ENCODE measurements at places on chromosomes 6 and 20.
A peak's percentile ranks its signal among the peaks of the same experiment; 100 is the strongest.

DNA sequence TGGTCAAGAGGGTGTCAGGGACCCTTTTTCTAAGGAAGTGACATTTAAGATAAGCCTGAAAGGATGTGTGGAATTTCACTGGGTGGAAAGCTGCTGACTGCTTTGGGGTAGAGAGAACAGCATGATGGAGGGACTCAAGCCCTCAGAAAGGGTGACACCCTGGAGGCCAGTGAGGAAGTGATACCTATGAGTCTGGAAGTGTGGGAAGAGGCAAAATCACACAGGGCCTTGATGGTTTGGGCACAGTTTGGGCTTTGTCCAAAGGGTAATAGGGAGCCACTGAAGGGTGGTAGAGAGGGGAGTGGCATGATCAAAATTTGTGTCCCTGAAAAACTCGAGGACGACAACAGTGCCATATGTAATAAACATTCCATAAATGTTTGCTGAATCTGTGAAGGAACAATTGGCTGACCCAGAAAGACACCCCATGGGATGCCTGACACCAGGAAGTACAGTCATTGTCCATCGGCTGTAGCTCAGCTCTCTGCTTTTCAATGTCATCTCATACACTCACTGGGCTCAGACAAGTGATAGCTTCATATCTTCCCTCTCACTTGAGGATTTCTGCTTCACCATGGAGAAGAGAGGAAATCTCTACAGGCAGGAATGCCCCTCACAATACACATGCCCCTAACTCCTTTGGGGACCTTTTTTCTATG, 21.3 kb downstream of the CASS4 start:
- DNase-seq = no peak

DNA sequence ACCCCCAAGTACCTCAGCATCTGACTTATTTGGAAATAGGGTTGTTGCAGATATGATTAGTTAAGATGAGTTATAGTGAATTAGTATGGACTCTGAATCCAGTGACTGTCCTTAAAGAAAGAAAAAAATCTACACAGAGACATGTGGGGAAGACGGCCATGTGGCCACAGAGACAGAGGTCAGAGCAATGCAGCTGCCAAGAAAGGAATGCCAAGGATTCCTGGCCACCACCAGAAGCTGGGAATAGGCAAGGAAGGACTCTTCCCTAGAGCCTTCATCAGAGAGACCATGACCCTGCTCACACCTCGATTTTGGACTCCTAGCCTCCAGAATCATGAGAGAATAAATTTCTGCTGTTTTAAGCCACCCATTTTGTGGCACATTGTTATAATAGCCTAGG, 81.8 kb downstream of the FYN start:
- DNase-seq = no peak

DNA sequence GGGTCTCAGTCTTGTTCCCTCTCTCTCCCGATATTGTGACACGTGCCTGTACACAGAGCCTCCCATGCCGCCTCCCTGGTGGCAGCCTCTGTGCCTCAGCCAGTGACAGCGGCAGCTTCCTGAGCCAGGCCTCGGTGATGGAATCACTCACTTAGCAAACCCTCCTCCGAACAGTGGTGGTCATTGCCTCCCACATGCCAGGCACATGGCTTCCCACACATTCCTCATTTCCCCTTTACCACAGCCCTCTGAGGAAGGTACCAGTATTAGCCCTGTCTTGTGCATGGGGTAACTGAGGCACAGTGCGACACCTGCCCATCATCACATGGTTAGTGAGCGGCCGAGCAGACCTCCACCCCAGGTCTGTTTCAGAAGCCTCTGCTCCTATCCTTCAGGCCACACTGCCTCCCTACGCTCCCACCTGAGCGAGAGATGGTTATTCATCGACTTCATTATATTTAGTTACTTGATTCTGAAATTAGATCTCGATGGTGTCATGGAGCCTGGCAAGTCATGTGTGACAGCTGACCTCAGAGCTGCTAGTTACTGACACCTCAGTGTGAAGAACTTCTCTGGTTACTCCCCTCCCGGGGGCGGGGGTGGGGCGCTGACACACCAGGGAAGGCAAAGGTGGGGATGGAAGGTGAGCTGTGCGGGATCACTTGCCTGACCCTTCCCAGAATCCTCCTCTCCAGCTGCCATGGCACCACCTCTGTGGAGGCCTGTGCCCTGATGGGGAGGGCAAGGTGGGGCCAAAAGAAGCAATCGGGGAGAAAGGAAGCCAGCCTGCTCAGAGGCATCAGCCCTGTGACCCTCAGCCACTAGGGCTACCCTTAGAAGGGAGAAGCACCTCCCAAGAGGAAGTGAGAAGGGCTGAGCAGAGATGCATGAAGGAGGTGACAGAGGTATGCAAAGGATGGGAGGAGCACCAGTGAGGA, 17.9 kb downstream of the MDGA1 start:
- DNase-seq = no peak

DNA sequence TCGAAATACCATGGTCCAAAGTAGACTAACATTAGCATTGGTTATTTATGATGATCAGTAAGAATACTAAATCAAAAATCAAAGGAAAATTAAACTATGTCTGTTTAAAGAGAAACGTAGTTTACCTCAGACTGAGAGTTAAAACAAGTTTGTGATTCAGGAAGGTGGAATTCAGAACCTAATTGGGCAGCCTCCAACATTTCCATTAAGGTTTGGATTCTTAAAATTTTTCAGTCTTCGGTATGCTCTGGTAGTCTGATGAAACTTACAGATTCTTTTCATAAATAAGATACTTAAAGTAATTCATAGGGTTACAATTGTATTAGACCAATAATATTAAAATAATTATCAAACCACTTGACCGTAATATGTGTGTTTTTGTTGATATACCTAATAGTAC, 18.6 kb downstream of the HFE start:
- DNase-seq = no peak

- DNase-seq = no peak
These were observed 592.3 kb downstream of the PKHD1 start for GRCh38 chr6:51495096-51495495.

DNA sequence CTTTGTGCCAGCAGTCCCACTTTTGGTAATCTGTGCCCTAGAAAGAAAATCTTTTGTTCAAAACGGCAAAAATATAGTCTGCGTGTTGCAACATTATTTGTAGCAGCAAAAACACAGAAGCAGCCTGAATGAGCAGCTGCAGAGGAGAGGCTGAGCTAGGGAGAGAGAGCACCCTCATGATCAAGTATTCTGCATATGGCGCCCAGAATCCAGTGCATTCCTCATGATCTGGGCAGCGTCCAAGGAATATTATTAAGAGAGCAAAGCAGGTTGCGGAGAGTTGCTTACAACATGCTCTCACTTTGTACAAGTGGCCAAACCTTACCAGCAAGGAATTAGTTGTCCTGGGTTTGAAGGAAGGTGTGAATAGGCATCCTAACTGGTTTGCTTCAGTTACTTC, 25.9 kb downstream of the KIZ start:
- DNase-seq = no peak

DNA sequence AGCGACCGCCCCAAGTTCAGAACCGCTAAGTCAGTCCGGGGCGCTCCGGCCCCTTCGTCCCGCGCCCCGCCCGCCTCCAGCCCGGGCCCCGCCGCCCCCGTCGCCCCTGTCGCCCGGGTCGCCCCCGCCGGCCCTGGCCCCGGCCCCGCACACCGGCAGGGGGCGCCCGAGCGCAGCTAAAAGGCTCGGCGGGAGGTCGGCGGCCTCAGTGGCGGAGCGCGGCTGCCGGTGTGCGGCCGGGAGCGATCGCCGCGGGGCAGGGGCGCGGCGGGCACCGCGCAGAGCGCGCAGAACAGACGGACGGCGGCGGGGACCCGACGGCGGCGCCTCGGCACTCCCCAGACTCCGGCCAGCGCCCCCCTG, at the start of gene FNDC1:
TSS of gene FNDC1 (plus strand) at position 208 of the 363 bp plus-strand sequence. CDS start 197 bp downstream, outside the sequence.
- peak; percentile 60 for DNase-seq

- no peak for DNase-seq
These were observed 91.7 kb upstream of the KCNQ5 start for GRCh38 chr6:72530152-72530551.

DNA sequence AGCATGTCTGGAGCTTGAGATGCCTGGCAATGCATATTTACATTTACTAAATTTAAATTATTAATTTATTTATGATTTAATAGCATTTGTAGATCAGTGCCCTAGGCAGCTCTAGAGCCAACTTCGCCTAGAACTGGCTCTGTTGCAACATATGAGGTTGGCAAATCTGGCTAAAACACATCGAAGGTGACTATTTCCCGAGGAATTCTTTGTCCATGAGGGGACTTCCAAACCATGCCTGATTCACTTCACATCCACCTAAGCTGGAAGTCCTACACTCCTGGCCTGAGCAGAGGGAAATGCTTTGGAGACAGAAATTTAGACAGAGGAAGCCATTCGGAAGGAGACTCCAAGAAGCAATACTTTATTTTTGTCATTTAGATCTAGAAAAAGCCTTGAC, 211.0 kb upstream of the ARG1 start:
- no peak for DNase-seq

DNA sequence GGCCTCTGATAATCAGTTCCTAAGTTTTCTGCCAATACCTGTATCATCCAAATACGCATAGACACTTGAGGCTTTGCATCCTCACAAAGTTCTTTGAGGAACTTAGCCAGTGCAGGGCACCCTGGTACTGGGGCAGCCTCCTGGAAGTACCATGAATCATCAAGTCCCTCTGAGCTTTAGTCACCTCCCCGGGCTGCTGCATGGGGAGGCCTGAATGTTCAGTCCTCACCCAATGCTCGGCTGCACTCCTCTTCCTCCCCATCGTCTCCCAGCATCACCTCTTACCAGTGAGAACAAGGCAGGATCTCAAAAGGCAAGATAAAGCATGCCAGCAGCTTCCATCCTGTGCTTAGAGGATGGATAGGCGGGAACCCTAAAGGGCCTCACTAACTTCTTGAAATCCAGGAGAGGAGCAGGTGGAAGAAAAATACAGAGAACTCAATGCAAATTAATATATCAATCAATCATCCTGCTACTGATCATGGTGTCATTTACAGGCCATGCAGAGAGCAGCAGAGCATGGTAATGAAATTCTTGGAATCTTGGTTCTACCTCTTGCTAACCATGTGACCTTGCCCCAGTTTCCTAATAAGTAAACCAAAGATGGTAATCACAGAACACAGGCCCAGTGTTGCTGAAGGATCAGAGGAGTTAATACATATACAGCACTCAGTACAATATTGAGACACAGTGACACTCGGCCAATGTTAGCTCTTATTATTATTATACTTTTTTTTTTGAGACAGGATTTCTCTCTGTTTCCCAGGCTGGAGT, 4.7 kb upstream of the CCN6 start:
- DNase-seq = no peak

DNA sequence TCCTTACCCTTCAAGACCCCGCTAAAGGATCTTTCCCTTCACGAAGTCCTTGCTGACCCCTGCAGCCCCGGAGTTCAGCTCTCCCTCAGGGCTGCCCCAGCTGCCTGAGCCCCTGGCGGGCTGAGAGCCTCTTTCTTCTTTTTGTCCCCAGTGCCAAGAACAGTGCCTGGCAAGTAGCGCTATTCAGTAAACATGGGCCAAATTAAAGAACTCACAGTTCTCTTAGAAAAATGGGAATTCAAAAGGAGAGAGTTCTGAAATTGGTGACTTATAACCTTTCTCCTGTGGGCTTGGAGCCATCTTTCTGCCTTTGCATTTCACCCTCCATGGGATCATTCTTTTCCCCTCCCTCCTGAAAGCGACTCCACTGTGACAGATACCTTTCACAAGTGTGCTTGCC, 227.2 kb downstream of the TMEM242 start:
- no peak for DNase-seq

Measured in stimulated activated CD4-positive, alpha-beta T cell treated with anti-CD3 and anti-CD28 coated beads, Interleukin-4, amount 100 ng/mL, for 4 hours (primary cell).